Iris pigment epithelial cell (primary cell): ENCODE measurements at places on chromosomes 6 and 20.
A peak's percentile ranks its signal among the peaks of the same experiment; 100 is the strongest.

DNA sequence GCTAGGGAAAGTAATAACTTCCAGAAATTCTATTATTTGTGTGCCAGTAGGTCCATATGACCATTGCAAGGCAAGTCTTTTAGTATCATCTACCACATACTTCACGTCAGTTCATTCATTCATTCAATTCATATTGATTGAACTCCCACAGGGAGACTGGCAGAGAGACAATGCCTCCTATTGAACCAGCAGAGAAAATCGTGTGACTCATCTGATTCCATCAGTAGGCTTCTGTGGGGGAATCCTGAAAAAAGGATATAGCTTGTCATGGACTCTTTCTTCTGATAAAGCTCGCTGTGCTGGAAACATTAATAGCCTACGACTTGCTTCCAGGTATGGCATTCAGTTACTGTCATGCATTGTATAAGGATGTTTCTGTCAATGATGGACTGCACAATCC lies 45.3 kb upstream of the CNR1 start:
- DNase-seq, result no peak

DNA sequence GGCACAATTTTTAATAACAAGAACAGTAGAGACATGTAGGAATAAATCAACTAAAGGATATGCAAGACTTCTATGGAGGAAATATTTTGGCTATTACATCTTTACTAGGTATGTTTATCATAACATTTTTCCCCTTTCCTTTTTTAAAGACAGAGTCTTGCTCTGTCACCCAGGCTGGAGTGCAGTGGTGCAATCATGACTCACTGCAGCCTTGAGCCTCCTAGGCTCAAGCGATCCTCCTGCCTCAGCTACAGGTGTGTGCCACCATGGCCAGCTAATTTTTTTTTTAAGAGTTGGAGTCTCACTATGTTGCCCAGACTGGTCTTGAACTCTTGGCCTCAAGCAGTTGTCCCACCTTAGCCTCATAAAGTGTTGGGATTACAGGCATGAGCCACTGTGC lies 37.0 kb downstream of the AKAP7 start:
- DNase-seq, result peak; percentile 65

DNA sequence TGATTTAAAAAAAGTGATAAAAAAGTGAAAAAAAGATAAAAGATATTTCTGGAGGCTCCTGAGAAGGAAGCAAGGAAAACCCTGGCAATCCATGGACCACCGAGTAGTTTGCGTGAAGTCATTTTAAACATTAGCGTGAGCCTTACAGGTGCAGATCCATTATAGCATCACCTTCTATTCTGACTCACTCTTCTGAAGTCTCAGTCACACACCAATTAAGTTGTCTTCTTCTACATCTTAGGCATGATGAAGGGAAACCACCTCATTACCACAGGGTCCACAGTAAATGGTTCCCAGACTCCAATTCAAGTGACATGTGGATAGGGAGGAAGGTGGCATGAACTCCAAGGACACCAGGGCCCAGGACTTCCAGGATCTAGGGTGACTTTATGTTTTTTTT lies 99.1 kb downstream of the GJA10 start:
- no peak for DNase-seq

DNA sequence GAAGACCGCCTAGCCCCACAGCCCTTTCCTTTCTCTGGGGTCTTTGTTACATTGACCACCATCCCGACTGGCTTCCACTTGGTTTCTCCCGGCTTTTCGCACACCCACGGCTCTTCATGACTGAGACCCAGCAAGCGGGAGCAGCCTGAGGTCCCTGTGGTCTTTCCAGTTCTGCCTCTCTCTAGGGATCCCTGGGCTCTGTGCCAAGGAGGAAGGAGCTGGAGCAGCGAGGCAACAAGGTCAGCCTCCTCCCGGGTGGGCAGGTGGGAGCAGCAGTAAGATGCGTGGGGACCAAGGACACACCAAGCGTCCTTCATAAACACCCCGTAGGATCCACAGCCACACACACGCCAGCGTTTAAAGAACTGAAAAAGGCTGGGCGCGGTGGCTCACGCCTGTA lies 29.6 kb upstream of the MRGBP start:
- DNase-seq, result no peak

DNA sequence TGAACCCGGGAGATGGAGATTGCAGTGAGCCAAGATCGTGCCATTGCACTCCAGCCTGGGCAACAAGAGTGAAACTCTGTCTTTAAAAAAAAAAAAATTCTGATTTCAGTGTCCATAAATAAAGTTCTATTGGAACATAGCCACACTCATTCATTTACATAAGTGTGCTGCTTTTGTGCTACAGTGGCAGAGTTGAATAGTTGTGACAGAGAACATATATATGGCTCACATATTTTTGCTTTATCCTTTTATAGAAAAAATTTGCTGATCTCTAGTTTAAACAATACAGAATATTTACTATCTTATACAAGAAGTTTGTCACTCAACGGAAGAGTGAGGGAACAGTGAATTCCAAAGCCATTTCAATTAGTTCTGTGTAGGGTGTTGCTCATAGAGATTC lies 18.0 kb downstream of the MCM8 start:
- DNase-seq, result no peak

DNA sequence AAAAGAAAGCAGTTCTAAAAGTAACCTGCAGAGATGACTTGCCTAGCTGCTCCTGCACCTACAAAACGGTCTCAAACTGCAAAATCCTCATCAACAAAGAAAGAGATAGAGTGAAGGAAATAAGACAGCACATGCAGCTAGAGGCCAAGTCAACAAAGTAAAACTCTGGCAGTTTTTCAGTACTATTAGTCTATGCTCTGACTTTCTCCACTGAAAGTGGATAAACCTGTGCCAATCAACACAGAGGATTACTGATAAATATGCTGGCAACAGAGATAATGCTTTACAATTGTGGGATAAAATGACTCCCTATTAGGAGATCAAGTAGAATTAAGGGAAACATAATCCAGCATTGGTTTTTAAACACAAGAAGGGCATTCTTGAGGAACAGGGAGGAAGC lies 13.4 kb downstream of the KIAA0319 start:
- no peak for DNase-seq

- peak; percentile 68 for DNase-seq
Observed at GRCh38 chr6:3844097-3844463, 5.1 kb upstream of the FAM50B start.

DNA sequence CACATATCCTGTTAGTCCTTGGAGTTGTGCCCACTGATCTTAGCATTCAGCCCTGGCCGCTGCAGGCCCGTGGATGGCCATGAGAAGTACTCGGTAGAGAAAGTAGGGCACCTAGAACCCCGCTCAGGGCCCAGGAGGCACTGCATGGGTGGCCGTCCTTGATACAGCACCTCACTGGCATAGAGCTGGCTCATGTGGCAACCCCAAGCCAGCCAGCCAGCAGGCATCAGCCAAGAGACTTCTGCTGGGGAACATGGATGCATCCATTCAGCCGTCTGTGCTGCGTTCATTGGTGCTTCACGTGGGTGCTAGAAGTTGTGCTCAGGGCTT lies 10.6 kb downstream of the PYGB start:
- no peak for DNase-seq
